ENCODE measurements at places on chromosomes 1 and 21.

DNA sequence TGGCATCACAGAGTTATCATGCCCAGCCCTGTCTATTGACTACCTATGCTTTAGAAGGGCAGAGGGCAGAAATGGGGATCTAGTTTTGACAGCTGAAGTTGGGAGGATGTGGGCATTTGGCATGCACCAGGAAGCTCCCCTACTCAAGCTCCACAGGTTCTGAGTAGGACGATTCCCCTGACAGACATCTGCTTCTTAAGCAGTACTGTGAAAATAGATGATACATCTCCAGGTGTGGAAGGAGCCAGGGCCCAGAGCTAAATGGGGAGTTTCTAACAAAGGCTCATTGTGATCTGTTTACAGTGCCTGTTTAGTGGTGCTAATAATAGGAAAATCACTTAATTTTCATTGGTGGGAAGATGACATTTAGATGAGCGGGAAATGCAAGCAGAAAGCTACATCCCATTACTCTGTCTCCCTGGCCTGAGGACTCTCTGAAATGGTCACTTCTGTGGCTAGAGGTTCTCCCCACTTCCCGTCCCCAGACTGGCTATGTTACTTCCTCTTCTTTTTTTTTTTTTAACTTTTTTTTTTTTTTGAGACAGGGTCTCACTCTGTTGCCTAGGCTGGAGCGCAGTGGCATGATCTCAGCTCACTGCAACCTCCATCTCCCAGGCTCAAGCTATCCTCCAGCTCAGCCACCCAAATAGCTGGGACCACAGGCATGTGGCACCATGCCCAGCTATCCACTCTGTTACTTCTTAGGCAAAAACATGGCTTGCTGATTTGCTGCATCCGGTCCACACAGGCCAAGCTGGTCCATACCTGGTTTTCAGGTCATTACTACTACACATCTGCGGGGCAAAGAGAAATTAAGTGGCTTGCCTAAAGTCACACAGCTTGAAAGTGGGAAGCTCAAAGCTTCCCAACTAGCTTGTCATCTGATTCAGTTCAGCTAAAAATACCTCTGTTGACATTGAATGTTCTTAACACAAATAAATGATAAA lies 23.2 kb upstream of the CNIH3 start:
- no peak for DNase-seq

DNA sequence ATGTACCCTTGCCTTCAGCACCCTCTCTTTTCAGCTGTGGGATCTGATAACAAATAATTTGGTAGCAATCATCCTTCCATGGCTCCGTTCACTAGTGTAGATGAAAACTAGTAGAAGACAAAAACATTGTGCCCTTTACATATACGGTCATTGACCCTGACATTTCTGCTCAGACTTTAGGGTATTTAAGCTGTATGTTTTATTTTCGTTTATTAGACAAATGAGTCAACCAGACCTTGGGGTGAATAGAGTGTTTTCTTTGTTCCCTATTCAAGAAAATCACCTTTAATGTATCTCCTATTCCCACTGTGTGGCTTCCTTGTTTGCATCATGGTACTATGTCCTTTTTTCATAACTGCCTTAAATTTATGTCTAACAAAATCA lies 187.3 kb downstream of the VAV3 start:
- no peak for DNase-seq

- peak; percentile 82 for DNase-seq
These were observed at the start of gene SZRD1 for GRCh38 chr1:16366722-16367257. Gene SZRD1, plus strand, starts transcription at chr1:16367242. Its CDS starts 16 bp downstream, at chr1:16367258.

DNA sequence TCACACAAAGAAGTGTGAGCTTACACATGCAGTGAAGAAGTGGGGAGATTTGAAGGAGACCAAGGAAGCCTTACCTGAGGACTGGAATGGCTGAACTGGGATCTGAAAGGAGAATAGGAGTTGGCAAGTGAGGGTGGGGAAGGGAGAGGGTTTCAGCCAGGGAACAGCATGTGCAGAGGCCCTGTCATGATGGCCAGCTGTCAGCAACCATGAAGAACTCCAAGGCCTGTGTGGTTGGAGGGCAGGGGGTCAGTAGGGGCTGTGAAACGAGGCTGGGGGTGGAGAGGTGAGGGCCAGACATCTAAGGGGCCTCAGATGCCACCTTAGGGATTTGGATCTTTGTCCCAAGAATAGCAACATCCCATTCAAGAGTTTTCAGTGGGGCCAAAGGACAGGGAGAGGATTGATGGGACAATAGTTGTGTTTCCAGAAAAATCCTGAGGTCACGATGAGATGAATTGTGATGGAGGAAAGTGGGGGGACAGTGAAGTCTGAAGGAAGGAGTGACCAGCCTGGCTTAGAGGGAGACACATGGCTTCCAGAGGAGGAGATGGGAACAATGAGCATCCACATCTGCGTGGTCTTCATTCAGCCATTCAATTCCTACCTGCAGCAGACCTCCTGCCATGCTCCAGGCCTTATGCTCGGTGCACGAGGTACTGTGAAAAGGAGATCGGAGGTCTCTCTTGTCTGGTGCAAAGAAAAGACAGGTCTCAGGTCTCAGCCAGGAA lies 187.6 kb downstream of the MATN1 start:
- no peak for DNase-seq

GRCh38 chr1:111407301-111407700 lies 20.2 kb downstream of the OVGP1 start:
- DNase-seq: no peak

DNA sequence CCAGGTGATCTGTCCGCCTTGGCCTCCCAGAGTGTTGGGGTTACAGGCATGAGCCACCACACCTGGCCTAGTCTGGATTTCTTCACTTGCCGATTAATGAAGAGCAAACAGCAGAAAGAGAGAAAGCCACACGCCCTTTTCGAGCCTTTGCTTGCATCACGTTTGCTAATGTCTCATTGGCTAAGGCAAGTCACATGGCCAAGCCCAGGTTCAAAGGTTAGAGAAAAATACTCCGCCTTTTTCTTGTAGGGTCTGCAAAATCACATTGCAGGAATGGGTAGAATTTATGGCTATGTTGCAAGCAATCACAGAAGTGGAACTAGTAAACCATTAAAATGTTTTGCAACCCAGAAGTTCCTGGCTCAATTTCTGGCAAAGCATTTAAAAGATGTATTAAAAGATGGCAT lies 26.8 kb upstream of the BACH1 start:
- DNase-seq: no peak

GRCh38 chr1:178438432-178438831 lies 58.3 kb downstream of the CLEC20A start:
- no peak for DNase-seq

DNA sequence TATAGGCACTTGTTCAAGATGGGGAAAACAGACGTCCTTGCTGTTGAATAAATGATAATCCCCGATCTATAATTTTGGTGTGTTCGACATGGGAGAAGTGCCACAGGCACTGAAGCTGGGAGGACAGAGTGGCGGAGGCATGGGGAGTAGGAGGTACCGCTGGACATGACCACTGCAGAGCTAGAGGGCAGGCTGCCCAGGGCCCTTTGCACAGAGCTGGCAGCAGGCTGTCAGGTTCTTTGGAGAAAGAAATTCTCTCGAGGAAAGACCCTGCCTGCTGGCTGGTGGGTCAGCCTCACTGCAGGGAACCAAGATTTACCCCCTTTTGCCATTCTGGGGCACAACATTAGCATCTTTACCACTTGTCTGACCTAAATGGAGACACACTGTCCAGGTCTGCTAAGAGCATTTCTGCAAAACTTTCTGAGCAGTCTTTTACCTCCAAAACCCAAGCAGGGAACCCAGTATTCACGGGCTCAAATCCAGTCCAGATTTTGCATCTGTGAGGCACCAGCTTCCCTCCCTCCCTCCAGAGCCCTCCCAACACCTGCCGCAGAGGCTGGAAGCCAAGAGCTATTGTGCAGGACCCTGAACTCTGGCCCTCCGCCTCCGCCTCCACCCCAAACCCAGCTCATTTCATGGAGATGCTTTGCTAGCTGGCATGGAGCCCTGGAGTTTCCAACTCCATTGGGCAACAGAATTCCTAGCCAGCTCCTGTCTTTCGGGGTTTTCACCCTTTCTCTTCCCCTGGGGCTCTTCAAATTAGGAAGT lies 142.3 kb downstream of the PLXNA2 start:
- no peak for DNase-seq

GRCh38 chr1:3415260-3416090 lies 39.0 kb upstream of the ARHGEF16 start:
- DNase-seq: no peak

DNA sequence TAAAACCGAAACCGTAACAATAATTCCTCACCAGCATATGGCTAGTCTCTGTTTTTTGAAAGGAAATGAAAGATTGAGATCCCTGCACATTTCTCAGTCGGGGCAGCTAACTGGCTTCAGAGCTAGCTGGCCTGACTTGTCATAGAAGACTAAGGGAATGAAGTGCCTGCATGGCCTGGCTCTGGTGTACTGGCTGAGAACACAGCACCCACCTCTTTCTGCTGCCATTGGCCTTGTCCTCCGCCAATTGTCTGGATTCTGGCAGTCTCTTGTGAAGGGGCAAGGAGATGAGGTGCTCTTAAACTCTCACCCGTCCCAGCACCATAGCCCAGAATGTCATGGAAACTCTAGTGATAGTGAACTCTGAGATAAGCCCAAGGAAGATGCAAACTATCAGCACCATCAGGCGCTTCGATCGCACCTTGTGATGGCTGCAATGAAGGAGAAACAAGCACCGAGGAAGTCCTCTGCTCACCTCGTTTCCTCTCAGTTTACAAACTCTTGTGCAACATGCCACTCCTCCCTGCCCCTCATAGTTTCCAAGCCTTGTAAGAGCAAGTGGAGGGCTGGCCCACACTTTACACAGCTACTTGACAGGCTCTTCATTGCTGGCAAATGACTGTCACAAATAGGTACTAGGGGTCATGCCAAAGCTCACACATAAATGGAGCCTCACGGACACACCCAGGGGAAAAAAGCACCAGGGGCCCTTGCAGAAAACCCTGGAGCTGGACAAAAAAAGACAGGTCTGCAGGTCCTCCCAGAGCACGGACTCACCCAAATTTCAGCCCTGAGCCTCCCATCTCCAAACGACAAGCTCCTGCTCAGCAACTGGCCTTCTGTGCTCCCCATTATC lies 16.4 kb downstream of the INPP5B start:
- DNase-seq: peak; percentile 2

DNA sequence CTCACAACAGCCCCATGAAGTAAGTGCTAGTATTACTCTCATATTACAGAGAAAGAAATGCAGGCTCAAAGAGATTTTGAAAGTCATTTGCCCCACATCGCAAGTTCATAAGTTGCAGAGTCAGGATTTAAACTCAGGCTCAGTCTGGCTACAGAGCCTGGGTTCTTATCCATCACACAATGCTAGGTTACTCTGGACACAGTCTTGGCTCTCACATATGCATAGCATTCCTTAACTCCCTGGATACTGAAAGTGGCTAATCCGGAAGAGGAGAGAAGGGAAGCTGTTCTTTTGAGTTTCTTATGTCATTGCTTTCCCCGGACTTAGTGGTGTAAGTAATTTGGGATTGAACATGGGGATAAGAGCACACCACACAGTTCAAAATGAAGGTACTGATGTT lies 357.4 kb upstream of the PLXNA2 start:
- DNase-seq: no peak

GRCh38 chr1:29084196-29084521 lies 39.5 kb downstream of the TMEM200B start:
- DNase-seq: no peak

GRCh38 chr1:108590957-108591356 lies 31.1 kb downstream of the EEIG2 start:
- no peak for DNase-seq

DNA sequence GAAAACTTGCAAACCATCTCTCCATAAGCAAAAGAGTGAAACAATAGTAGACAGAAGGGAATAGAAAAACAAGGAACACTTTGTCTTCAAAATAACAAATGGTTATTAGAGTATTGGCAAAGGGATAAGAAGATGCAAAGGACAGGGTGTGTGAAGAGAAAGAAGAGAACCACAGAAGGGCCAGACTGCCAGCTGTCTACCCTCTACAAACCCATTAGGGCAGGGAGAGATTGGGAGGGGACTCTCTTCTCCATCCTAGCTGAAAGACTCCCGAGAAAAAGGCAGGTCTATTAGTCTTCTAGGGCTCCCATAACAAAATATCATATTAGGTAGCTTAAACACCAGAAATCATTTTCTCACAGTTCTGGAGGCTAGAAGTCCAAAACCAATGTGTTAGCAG lies 292.8 kb downstream of the PTBP2 start:
- no peak for DNase-seq

GRCh38 chr1:95287081-95287480 lies 53.1 kb downstream of the RWDD3 start:
- DNase-seq: no peak

- no peak for DNase-seq
These were observed 20.2 kb upstream of the COL6A2 start for GRCh38 chr21:46077674-46078101.

- DNase-seq: no peak
These were observed 82.8 kb downstream of the EXTL2 start for GRCh38 chr1:100811808-100812207.

- peak; percentile 43 for DNase-seq
These were observed 25.1 kb upstream of the TMEM222 start for GRCh38 chr1:27296773-27297291.

- no peak for DNase-seq
These were observed 1.6 kb downstream of the HPCAL4 start for GRCh38 chr1:39689635-39690034.

GRCh38 chr1:59556802-59557548 lies 257.8 kb upstream of the HOOK1 start:
- no peak for DNase-seq

- no peak for DNase-seq
These were observed 40.9 kb upstream of the CAMK1G start for GRCh38 chr1:209542585-209542984.

DNA sequence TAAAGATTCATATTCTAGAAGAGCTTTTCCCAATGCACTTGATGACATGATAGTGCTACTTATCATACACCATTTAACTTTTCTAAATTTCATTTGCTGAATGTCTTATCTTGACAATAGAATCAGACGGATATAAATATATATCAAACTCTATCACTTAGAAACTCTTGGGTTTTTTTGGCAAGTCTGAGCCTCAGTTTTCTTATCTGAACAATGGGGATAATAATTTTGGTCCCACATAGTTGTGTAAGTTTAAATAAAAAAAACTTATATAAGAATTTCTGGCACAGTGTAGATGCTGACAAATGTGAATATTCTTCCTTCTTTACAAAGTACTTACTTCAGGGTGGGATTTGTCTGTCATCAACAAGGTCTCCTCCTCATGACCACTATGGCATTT lies 21.5 kb upstream of the LEPR start:
- DNase-seq: no peak

- no peak for DNase-seq
These were observed 5.6 kb upstream of the GPR25 start for GRCh38 chr1:200867018-200867811.

- DNase-seq: no peak
These were observed 37.1 kb upstream of the USP25 start for GRCh38 chr21:15692711-15693110.

- DNase-seq: no peak
These were observed 939 bp upstream of the CCN1 start for GRCh38 chr1:85579622-85580021.

GRCh38 chr1:36284517-36284916 lies 21.7 kb upstream of the SH3D21 start:
- no peak for DNase-seq

GRCh38 chr21:31443736-31444521 lies 99.9 kb upstream of the TIAM1 start:
- DNase-seq: no peak

GRCh38 chr1:113255720-113256347 lies 134.5 kb upstream of the MAGI3 start:
- no peak for DNase-seq
